ENCODE measurements at places on chromosomes 7 and 10.

- DNase-seq, result no peak
These were observed 33.3 kb downstream of the MYO1G start for GRCh38 chr7:44945479-44945878.

DNA sequence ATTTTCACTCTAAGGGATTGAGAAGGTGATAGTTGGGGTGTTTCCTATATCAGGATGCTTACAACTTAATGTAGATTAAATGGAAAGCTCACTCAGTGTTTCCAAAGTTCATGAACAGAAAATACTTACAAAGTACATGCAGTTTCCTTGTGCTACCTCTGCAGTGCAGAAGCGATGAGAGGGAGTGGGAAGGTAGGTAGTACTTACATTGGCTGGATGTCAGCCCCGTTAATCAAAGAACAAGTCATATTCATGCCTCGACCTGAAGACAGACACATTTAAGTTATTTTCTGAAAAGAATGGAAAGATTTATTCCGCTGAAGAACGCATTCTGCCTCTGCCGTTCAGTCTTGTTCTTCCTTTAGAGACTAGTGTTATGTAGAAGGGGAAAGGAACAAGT lies 93.1 kb downstream of the ZMYND11 start:
- no peak for DNase-seq

DNA sequence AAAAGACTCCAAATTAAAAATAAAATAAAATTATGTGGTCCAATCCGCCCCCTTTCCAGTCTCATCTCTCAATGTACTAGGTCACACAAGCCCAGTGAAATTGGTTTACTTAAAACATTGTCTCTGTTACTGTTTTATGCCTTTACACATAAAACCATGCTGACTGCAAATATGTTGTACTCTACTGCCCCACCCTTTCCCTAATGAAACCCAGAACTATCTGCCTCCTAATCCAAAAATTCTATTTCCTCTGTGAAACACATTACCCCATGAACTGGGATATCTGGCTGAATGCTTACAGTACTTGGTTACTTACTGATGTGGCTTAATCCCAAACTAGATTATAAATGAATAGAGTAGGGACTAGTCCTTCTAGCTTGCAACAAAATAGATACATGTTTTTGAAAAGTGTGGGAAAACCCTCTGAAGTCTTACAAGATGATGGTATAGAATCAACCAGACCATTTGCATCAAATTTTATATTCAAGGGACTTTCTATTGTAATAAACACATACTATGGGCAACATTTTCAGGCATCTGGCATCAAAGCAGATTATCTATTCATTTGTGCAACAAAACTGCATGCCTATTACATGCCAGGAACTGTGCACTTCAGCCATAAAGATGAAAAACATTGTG lies 10.0 kb upstream of the KMT2E start:
- DNase-seq, result no peak

- no peak for DNase-seq
These were observed 9.8 kb upstream of the ZNF22 start for GRCh38 chr10:44990965-44991364.

DNA sequence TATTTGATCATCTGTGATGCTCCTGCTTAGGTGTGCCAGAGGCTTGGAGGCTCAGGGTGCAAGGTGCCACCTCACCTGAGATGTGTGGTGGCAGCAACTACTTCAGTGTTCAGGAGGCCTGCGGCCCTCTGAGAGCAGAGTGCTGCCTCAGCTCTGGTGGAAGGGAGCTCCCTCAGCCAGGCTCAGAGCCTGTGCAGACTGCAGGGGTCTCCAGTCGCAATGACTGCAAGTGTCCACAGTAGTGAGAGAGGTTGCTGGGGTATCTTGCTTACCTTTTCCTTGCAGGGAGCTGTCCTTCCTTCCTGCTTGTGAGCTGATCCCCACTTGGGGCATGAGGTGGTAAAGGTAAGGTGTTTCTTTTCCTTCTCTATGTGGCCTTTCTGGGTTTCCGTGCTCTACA lies 131.0 kb upstream of the GAD2 start:
- DNase-seq, result no peak

DNA sequence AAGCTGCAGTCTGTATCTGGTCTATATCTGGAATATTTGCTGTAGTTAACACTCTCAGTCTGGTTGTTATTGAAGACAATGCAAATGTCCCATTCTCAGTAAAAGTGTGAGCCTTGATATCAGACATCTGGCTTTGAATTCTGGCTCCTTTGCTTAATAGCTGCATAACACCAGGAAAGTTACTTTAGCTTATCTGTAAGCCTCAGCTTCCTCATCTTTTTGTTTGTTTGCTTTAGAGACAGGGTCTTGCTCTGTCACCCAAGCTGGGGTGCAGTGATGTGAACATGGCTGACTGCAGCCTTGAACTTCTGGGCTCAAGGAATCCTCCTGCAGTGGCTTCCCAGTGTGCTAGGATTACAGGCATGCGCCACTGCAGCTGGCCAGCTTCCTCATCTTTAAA lies 41.3 kb downstream of the CNNM2 start:
- DNase-seq, result no peak

DNA sequence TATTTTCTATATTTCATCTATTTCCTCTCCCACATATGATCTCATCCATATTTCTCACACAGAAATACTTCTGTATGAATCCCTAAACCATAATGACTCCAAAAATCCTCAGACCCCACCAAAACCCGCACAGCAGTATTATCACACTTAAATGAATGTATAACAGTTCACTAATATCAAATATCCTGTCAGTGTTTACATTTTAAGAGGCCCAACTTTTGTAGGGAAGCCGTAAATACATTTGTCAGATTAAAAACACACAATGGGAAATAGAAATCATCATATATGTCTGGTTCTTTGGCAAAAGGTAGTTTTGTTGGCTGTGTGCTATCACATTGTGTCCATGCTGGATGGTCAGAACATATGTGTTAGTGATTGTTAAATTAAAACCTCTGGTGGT lies 4.2 kb downstream of the AUTS2 start:
- no peak for DNase-seq

- DNase-seq, result no peak
These were observed 30.4 kb downstream of the VWC2 start for GRCh38 chr7:49803812-49804211.

DNA sequence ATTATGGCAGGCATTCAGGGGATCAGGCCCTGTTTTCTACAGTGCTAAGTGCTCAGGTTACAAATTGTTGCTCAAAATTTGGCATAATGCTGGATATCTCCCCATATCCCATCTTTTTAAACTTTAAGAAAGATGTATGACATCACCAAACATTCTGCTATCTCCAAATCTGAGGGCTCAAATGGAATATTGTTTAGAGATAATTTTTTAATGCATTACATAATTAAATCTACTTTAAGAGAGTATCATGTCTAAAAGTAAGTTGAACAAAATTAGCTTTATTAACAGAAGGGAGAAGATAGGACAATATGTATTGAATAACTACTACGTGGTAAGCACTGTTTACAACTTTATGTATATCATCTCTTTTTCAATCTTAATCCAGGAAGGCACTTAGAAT lies 13.9 kb downstream of the NT5C3A start:
- DNase-seq, result no peak

- DNase-seq, result no peak
These were observed 503.8 kb downstream of the GRID1 start for GRCh38 chr10:85862771-85863170.

DNA sequence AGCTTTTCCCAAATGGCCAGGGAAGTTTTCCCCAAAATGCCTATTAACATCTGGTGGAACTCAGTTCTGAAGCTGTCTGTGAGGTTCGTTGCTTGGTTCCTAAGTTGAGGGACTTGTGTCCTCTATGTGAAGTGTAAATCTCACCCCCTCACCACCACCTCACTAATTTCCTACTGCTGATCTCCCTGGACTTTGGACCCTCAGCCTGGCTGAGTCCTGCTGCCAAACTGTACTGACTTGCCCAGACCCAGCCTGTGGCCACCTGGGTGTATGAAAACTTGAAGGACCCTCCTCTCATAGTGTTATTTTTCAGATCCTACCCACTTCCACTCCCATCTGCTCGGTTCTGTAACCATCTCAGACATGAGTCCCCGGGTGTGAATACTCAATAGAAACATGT lies 94.9 kb downstream of the MET start:
- DNase-seq, result no peak

- no peak for DNase-seq
These were observed 226.2 kb downstream of the TCERG1L start for GRCh38 chr10:131085091-131085860.

DNA sequence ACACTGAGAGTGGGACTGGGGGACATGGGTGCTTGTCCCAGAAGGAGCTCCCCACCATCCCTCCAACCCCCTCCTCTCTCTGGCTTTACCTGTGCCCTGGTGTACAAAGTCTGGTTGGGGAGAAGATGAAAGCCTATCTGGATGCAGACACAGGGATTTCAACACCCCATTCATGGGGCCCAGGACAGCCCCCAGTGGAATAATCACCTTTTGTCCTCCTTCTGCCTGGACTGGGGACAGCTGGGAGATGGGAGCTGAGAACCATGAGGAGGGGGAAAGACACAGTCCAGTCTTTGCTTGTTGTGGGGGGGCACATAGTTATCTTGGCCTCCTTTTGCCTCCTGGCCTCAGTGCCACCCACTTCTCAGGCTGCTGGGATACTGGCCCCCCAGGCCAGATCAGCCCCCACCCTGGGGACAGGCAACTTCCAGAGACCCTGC lies 1.4 kb downstream of the SSC4D start:
- DNase-seq, result no peak

GRCh38 chr7:149377386-149377785 lies 83.5 kb downstream of the ZNF777 start:
- no peak for DNase-seq

- DNase-seq, result no peak
These were observed 30.4 kb downstream of the A1CF start for GRCh38 chr10:50855015-50855414.

DNA sequence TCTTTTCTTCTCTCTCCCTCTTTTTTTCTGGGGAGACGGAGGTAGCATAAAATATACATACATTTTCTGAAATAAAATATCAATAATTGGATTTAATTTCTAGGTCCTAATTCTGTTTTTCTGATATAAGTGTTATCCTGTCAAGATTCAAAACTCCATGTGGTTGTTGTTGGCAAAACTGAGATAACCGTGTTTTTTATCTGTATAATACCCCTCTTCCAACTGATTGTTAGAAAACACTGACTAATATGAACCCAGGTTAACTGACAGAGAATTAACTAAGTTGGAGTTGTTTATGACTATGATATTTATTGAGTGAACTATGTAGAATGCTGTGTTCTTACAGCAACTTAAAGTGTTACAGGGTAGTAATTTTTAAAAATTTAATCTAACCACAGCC lies 236.5 kb upstream of the KAT6B start:
- DNase-seq, result no peak

GRCh38 chr7:112133328-112133727 lies 72.9 kb downstream of the DOCK4 start:
- no peak for DNase-seq

DNA sequence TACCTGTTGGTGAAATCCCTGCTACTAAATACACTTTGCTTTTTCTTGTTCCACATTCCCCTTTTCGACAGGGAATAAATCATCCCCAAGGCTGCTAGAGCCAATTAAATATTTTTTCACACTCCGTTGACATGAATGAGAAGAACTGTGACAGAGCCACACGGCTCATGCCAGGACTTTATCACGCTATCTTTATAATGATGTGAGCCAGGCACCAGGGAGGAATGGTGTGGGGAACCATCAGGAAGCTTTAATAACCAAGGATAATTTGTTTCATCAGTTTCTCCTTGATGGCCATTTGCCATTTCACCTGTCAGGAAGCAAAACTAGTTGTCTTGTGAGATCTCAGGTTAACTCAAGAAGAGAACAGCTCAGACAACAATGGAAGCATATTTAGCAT lies 193.0 kb upstream of the C7orf33 start:
- DNase-seq, result no peak

GRCh38 chr10:84523526-84523925 lies 195.1 kb downstream of the CCSER2 start:
- no peak for DNase-seq

DNA sequence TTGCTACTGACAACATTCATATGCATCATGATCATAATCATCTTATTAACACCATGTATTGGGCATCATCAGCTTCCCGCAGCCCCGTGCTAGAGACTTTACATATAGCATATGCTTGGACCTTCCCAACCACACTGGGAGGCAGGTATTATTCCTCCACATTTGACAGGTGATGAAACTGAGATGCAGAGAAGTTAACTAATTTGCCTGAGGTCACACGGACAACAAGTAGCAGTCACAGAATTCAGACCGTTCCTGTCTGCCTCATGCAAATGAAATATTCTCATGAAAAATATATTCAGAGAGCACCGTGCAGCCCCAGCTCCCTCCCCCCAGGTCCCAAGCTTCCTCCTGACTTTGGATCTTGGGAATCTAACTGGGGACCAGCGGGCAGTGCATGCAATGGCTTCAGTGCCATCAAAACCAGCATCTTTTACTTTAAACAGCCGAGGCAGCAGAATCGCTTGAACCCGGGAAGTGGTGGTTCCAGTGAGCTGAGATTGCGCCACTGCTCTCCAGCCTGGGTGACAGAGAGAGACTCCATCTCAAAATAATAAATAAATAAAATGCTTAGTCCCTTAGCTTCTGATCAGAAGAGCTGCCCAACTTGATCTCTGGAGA lies 112.2 kb upstream of the GPR26 start:
- no peak for DNase-seq

- DNase-seq, result no peak
These were observed 185.6 kb downstream of the ANK3 start for GRCh38 chr10:60203993-60204618.

- DNase-seq, result no peak
These were observed 10.3 kb upstream of the CPA1 start for GRCh38 chr7:130369831-130370550.

DNA sequence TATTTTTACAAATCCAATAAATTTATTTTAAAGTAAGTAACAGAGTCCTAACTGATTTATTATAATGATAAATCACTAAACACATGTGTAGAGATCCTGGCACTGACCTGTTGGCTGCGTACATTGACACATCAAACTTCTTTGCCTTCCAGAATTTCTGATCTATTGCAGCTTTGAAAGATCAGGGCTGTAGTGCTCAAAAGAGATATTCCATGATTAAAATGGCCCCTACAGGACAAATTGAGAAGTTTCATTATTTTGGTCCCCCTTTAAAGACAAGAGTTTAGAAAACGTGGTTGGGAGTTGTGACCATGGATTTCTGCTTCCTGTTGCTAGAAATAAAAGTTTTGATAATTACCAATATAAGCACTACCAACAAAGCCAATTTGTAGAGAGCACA lies 87.7 kb upstream of the PDK4 start:
- no peak for DNase-seq

- DNase-seq, result no peak
These were observed 45.1 kb downstream of the WIPI2 start for GRCh38 chr7:5234852-5235831.

- DNase-seq, result no peak
These were observed 151.2 kb upstream of the TNRC18 start for GRCh38 chr7:5574770-5575269.

All from dorsolateral prefrontal cortex (tissue), 122 donors.